Activated CD4-positive, alpha-beta T cell treated with anti-CD3 and anti-CD28 coated beads for 48 hours (primary cell): ENCODE measurements at places on chromosomes 6 and 20.

DNA sequence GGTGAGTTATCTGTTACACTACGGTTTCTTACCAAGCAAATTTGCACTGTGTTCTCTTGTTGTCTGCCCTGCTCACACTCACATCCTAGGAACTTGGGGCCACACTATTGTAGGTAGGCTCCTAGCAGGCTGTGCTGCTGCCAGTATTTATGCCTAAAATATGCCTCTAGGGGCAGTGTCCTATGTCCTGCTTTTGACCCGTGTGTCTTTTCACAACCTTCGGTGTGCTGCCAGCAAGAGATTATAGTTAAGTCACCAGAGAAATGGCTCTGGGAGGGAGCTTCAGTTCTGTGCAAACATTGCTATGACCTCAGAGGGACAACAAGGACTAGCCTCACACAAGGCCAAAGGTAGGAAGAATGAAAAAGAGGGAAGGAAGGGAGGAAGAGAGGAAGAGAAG, 8.9 kb upstream of the TAAR5 start:
- no peak for DNase-seq

GRCh38 chr6:48474136-48474535, 363.1 kb upstream of the PTCHD4 start:
- no peak for DNase-seq

- DNase-seq, result no peak
Observed at GRCh38 chr20:25150016-25150415, 45.5 kb upstream of the ENTPD6 start.

- no peak for DNase-seq
Observed at GRCh38 chr6:84665401-84665800, 99.0 kb downstream of the TBX18 start.

DNA sequence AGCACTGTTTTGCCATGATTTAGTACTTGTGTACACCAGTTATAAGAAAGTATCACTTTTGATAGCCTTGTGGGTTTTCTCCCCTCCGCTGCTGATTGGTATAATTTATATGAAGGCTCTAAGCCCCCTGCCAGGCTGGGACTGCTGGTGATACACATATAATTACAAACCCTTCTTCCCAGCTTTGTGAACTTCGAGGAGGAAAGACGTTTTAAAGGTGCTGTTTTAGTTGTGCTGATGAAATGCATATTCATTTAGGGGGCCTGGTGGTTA, 246.2 kb downstream of the TAF4 start:
- DNase-seq, result no peak

- no peak for DNase-seq
Observed at GRCh38 chr20:34621383-34622367, 55.2 kb downstream of the PIGU start.

DNA sequence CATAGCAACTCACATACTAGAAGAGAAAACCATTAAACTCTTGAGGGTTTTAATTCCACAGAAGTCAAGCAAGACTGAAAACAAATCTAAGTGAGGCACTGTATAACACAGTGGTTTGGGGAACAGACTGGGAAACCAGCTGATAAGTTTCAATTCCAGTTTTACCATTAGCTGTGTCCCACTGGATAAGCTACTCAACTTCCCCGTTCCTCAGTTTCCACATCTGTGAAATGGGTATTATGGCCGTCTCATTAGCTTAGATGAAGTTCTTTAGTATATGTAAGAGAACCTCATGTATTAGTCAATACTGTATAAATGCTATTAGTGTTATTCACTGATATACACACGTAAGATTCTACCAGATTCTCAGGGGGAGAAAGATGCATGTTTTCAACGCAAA, 89.0 kb downstream of the ZFP64 start:
- no peak for DNase-seq

- no peak for DNase-seq
Observed at GRCh38 chr6:136669299-136669699, 119.1 kb upstream of the MAP7 start.

GRCh38 chr6:129350278-129350677, 359.7 kb downstream of the ARHGAP18 start:
- DNase-seq, result no peak

- DNase-seq, result no peak
Observed at GRCh38 chr6:7315948-7316365, 3.0 kb upstream of the SSR1 start.

DNA sequence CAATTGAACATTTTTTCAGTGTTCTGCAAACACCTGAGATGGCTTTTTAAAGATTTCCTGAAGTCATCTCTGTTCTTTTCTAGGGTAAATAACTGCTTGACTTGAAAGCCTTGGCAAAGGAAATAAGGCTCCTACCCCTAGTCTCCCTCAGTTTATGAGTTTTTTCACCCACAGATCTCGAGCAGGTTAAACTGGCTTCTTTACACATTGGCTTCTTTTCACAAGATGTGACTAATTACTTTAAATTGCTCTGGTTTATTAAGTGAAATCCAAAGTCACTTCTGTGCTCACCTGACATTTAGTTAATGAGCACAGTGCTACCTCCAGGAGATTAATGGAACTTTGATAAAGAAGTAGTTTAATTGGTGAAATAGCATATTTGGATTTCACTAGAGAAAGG, 33.2 kb downstream of the SOX4 start:
- DNase-seq, result no peak

GRCh38 chr20:21238818-21239536, 64.2 kb upstream of the XRN2 start:
- no peak for DNase-seq

GRCh38 chr20:2373098-2373497, 7.6 kb upstream of the TGM6 start:
- DNase-seq, result no peak

- no peak for DNase-seq
Observed at GRCh38 chr6:160139420-160139851, 17.8 kb downstream of the SLC22A1 start.

DNA sequence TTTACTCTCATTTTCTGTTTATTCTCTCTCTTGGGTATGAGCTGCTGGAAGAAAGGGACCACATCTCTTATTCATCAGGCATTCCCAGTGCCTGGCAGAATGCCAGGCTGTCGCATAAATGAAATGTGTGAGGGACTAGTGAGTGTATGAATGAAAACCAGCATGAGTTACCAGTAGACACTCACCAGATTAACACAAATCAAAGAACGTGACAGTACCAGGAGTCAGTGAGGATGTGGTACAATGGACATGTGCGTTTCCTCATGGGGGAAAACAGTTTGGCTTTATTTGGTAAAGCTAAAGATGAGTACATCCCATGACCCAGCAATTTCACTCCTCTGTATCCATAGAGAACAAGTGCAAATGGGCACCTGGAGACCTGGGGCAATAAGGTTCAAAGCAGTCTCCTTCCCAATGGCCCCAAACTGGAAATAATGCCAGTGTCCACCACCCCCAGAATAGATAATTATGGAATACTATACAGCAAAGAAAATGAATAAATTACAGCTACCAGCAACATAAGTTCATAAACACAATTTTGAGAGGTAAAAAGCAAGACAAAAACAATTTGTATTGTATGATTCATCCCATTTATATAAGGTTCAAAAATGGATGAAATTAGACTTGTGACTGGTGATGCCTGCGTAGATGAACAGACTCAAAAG, 93.3 kb downstream of the CDH22 start:
- no peak for DNase-seq

DNA sequence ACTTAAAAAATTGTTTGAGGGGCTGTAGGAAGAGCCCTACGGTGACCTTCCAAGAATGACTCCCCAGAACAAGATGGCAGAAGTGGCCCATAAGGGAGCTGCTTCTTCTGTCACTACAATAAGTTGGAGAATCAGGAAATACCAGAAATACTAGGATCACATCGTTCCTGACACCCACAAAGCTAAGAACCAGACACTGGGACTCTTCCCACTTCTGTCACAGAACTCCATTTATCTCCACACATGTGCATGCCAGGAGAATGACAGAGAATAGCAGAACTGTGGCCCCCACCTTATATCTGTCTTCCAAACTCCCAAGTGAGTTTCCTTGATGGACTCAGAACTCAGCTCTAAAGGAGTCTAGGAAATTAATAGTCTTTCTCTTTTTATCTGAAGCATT, 54.6 kb upstream of the UBR2 start:
- DNase-seq, result no peak

- DNase-seq, result peak; percentile 56
Observed at GRCh38 chr6:130322673-130323268, 43.0 kb upstream of the TMEM200A start.

DNA sequence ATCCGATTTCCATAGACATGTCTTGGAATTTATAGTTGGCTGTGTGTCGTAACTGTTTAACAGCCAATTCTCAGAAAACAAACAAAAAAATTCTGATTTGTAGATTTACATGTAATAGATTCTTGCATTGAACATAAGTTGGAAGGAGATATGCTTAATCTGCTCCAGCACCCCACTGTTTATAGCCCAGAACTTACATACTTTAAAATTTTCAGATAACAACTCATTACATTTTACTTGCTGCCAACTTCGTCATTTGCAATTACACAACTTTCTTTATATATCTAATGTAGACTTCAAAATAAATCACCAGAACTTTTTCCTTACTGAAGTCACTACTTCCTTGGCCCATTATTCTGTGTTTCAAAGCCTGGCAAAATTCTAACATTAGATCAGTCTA, 472.3 kb upstream of the EYS start:
- DNase-seq, result no peak

GRCh38 chr6:169345146-169345545, 91.5 kb upstream of the THBS2 start:
- DNase-seq, result no peak

DNA sequence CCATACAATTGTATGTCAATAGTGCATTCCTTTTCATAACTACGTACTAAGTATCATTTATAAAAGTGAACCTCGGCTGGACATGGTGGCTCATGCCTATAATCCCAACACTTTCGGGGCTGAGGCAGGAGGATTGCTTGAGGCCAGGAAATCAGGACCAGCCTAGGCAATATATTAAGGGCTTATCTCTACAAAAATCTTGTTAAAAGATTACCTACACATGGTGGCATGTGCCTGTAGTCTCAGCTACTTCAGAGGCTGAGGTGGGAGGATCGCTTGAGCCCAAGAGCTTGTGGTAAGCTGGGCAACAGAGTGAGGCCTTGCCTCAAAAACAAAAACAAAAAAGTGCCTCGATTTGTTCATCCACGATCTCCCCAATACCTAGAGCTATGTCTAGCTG, 449.7 kb upstream of the SULF2 start:
- DNase-seq, result no peak

- no peak for DNase-seq
Observed at GRCh38 chr6:57086843-57087242, 3.1 kb upstream of the ZNF451 start.

DNA sequence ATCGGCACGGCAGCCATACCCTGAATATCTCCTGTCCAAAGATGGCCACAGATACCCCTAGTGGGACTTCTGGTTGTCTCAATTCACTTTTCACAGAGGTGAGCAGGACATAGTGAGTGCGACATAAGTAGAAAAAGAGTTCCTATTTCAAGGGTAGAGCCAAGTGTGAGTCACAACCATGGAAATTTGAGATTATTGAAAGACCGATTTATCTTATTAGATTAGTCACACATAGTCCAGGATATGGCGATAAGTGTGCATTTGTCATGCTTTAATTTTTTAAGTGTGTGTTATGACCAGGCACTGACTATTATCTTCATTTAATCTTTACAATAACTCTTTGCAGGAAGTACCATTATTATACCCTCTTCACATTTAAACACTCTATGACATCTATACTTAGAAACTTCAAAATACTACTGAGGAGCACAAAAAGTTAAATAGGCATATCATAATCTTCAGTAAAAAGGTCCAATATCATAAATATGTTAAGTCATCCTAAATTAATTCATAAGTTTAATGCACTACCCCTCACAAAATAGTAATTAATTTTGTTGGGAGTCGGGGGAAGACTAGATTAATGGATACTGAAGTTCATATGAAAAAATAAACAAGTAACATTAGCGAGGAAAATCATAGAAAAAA, 13.4 kb upstream of the TNFAIP3 start:
- no peak for DNase-seq

GRCh38 chr6:63926950-63927927, 291.6 kb downstream of the PHF3 start:
- no peak for DNase-seq

GRCh38 chr6:25085756-25086155, 150.0 kb upstream of the RIPOR2 start:
- DNase-seq, result no peak

DNA sequence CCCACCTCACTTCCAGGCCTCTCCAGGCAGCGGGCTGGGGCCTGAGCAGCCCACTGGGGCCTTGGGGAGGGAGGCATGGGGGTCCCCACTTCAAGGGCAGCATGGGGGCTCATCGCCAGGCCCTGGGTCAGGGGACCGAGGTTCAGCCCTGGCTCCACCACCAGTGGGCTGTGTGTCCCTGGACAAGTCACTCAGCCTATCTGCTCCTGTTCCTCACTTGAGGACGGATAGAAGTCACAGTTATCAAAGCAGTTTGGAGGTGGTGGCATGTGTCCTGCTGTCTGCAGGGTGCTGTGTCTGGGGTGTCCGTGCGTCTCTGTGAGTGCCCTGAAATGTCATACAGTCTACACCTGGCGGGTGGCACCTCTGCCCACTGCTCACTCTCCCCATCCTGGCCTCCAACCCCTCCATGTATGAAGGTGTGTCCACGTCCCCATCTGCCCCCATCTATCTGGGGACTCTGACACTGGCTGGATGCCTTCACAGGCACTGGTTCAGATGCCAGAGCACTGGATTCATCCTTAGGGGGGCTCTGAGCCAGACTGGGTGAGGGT, 3.6 kb downstream of the EEF1A2 start:
- DNase-seq, result no peak
